ENCODE measurements at places on chromosomes 3 and 15.

DNA sequence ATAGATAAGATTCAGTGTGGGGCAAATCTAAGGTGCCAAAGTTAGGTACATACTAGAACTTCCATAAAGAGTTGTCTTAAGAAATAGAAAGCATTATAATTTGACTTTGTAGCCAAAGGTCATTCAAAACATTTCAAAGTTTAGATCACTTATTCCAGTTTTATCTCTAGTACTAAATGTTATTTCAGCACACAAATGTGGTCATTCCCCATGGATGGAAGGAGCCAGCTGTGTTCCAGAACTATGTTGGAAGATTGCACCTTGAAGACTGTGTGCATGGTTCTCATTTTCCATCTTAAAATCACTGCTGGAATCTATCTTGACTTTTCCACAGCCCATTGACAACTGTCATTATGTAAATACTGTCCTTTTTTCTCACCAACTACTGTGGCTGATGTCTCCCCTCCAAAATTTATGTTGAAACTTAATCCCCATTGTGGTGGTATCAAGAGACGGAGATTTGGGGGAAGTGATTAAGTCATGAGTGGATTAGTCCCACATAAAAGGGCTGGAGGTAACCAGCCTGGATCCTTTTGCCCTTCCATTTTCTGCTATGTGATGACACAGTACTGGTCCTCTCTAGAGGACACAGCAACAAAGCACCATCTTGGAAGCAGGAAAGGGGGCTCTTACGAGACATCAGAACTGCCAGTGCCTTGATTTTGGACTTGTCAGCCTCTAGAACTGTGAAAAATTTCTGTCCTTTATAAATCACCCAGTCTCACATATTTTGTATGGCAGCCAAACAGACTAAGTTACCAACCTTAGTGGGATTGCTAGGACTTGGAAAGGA lies 24.0 kb downstream of the TGFBR2 start:
- no peak for DNase-seq

- DNase-seq = no peak
Observed at GRCh38 chr15:77846360-77846759, 213.6 kb upstream of the LINGO1 start.

- no peak for DNase-seq
Observed at GRCh38 chr3:179258820-179259219, 7.9 kb upstream of the KCNMB3 start.

DNA sequence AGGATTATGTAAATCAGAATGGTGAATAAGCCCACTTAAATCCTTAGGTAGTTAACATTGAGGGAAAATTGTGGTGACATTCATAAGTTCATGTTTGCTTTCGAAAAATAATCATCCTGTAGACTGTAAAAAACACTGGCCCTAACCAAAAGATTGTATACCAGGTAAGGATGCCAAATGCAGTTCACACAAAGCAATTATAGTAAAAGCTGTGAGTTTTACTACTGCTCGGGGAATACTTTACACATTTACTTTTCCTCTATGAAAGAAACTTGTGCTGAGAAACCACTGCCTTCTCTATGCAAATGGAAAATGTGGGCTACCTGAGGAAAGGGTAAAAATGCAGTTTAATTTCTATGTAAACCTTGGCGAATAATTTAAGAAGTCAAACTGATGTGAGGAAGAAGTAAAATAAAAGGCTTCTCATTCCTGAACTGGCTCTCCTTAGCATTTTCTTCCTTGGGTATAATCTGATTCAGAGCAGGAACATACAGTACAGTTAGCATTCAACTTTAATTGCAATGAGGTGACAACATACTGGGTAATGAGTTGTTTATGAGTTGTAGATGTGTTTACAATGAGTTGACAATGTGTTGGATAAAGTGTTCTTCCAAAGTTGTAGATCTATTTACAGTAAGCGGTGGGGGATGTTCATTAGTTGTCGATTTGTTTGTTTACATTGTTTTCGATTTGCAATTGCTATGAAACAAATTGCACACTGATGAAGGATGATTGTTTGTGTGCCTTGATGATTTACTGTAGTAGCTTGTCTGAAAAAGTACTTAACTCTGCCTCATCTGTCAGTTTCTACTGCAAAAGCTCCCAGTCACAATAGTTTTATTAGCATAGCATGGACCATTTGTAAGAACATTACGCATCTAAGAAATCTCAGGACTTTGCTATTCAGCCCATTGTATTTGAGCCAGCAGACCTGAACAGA lies 453.0 kb upstream of the DPH6 start:
- no peak for DNase-seq

DNA sequence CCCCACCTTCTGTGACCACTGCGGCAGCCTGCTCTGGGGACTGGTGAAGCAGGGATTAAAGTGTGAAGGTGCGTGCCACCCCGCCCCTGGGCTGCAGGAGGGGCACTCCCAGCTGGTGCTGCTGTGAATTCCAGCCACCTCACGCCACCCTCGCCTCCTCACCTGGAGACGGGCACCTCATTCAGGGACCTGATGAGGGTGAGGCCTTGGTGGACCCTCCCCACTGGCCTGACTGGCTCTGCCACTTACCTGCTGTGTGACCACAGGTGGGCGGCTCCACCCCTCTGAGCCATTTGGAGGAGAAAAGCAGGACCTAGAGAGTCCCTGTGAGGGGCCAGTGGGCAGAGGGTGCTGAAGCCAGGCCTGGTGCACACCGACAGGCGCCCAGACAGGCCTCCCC lies 22.5 kb downstream of the PRKCD start:
- no peak for DNase-seq

DNA sequence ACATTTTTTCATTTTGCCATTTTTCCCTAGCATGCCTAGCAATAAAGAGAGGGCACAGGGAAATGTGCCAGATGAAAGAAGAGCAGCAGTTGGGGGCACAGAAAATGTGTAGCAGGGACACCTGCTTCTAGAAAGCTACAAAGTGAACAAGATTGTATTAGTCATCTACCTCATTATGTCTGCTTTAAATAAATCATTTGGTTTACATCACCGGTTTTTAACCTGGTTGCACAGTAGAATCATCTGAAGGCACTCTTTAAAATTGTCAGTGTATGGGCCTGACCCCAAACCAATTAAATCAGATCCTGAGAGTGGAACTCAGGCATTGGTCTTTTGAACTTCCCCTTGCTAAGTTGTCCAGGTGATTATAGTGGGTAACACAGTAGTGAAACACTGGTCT lies 73.8 kb downstream of the ZBBX start:
- no peak for DNase-seq

- DNase-seq = no peak
Observed at GRCh38 chr15:84611631-84612030, 10.8 kb downstream of the ZSCAN2 start.

DNA sequence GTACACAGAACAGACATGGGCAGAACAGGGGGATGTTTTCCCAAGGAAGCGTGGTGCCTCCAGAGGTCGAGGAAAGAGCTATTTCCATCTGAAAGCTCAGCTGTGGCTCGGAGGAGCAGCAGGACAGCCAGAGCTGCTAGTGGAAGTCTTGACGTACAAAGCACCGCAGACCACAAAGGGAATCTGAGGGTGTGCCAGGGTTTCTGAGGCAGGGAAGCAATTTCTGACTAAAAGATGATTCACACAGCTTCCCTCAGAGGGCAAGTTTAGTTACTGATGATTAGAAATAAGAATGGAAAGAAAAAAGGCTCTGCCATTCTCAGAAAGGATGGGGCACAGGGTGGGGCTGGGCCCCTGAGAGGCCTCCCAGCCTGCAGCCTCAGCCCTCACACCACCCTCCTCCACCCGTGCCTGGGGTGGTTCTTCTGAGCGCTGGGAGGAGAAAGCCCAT lies 45.8 kb upstream of the SEC13 start:
- no peak for DNase-seq

DNA sequence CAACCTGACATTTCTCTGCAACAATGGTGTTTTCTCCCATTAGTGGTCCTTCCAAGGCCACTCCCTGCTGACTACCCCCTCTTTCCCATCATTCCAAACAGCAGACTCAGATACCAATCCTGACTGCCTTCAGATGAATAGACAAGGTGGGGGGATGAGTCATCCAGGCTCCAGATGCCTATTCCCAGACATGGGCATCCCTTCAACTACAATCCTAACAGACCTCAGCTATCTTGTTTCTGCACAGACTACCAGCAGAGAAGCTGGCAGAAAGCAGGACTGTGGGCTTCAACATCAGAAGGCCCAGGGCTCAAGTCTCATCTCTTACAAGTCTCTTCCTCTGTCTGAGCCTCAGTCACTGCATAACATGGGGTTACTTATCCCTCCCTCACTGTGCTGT lies 2.2 kb downstream of the RBP1 start:
- DNase-seq = no peak

DNA sequence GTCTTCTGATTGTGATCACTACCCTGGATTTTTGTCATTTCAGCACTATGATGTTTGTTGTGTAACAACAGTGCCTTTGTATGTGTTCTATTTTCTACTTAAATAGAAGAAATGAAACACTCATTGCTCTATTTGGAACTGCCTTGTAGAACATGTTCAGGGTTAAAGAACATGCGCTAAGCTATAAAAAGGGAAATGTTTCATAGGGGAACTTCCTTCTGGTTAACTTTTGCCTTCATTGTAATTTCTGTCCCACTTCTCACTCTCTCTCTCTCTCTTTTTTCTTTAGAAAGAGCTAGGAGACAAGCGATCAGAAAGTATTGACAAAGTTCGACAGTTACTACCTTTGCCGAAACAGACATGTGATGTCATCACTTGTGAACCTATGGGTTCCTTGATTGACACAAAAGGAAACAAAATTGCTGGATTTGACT lies at the start of gene P2RY12:
P2RY12 (minus strand) TSS at position 13 of the 434 bp plus-strand sequence. CDS start 45,908 bp downstream, outside the sequence.
- DNase-seq = no peak

- DNase-seq = no peak
Observed at GRCh38 chr15:98946301-98947255, 61.0 kb downstream of the PGPEP1L start.

GRCh38 chr3:107740992-107741896 lies 218.5 kb downstream of the BBX start:
- no peak for DNase-seq

- peak; percentile 76 for DNase-seq
Observed at GRCh38 chr15:69758810-69759790, 306.5 kb downstream of the RPLP1 start.

DNA sequence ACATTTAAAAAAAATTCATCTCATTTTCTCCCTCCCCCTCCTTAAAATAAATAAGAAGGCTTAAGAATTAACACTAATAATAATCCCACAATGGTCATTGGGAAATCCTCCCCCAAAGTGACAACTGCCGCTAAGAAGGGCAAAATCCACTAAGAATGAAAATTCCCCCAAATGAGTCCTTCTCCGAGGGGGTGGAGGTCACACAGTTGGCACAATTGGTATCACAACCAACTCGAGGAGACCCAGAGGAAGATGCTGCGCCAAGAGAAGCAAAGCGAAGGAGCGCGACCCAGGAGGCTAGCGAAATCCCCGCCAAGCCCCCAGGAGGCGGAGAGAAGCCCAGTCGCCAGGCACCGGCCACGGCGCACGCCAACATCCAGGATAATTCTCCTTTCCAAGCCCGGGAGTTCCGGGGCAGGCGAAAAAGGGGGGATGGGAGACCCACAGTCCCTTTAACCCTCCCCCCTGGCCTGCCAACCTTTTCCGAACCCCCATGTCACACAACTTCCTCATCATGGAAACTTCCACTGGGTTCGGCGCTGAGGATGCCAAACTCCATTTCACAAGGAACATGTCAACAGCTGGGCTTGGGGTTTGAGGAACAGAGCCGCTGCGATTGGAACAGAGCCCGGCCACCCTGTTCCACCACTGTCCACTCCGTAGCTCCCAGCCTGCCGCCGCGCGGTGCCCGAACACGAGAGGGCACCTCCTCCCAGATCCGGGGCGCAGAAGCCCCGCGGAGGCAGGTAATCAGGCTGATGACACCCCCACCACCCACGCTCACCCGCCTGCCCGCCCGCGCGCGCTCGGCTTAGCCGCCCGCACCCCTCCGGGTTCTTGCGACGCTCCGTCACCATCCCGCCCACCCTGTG lies 668 bp downstream of the THRB start:
- no peak for DNase-seq

DNA sequence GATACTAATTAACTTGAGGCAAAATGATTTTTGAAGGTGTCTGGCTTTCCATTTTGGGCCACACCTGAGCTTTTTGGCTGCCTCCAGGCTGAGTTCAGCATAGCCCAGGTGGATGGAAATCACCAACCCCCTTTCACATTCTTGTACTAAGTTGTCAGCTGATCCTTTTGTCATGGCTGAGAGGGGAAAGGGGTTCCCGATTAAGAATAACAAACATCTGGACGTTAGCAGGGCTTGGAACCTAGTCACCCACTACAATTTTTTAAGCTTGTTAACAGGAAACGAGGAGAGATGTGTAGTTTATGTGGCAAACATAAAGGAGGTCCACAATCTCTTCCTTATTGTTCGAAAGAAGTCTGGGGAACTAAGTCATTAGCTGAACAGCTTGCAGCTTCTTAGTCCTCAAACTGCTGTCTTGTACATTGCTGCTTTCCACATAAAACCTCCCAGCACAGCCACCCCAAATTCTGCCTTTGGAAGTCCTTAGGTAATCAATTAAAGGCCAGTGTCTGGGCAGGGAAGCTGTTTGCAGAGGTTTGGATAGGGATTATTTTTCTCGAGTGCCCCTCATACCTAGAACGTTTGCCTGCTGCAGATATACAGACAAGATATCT lies 5.0 kb downstream of the NR2F2 start:
- no peak for DNase-seq

- DNase-seq = no peak
Observed at GRCh38 chr3:171462224-171462623, 2.0 kb upstream of the TNIK start.

DNA sequence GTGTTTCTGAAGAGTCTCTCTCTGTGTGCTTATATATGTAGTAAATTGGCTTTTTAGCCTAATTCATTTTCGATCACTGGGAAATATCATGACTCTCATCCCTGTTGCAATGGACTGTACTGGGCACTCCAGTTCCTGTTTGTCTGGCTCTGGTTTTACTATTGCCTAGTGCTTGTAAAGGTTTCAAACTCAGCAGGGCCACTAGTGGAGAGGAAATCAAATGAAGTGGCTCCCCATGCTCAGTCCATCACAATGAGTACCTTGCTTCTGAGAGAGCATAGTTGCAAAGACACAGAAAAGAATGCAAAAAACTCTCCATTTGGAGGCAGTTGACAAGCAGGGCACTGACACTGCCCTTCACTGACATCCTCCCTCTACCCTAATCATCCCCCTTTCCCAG lies 167.8 kb downstream of the TAFA4 start:
- no peak for DNase-seq

DNA sequence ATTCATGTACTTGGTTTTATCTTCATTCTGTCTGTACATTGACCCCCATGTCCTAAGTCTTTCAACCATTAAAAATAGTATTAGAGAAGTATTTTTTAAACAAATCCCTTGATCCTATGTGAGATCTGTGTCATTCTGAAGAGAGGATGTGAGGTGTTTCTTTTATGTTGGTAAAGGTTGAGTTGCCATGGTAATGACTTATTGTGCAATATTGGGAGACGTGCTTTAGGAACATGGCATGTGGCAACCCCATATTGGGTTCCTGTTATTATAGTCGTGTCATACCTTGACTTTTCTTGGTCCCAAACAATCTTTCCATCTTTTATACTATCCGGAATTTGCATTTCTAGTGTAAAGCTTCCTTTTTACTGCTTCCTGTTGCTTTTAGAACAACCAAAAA lies 203.1 kb downstream of the KCNAB1 start:
- DNase-seq = no peak

- DNase-seq = no peak
Observed at GRCh38 chr15:66773129-66773873, 71.3 kb downstream of the SMAD6 start.

All from T-helper 9 cell (primary cell).